Esophagus muscularis mucosa (tissue), 4 donors: ENCODE measurements at places on chromosomes 4 and X. TPM values are rescaled to one million over a fixed set of nuclear protein-coding genes. Genes with fewer than 3 reads are reported as not detected.

- no peak for DNase-seq
Observed at GRCh38 chrX:41491267-41492004, 44.3 kb downstream of the NYX start.

GRCh38 chr4:144582975-144583374 is 63.0 kb upstream of the HHIP start:
- DNase-seq: no peak

- no peak for DNase-seq
Observed at GRCh38 chr4:140982613-140983340, 150.5 kb downstream of the RNF150 start.

DNA sequence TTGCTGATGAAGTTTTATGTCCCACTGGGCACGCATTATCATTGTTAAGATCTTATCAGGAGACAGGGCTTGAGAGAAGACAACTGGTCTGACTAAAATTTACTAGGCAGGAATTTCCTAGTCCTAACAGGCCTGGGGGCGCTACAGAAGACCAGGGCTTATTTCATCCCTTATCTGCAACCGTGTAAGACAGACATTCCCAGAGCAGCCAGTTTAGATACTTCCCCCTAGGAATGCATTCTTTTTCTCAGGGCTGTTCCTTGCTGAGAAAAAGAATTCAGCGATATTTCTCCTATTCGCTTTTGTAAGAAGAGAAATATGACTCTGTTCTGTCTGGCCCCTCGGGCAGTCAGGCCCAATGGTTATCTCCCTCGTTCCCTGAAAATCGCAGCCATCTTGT is 93.8 kb downstream of the TLL1 start:
- no peak for DNase-seq

Gene AP1S2
- 142 TPM for total RNA-seq

Gene SAGE1
- not detected for total RNA-seq

- no peak for DNase-seq
Observed at GRCh38 chr4:5470318-5471198, 237.8 kb downstream of the EVC2 start.

DNA sequence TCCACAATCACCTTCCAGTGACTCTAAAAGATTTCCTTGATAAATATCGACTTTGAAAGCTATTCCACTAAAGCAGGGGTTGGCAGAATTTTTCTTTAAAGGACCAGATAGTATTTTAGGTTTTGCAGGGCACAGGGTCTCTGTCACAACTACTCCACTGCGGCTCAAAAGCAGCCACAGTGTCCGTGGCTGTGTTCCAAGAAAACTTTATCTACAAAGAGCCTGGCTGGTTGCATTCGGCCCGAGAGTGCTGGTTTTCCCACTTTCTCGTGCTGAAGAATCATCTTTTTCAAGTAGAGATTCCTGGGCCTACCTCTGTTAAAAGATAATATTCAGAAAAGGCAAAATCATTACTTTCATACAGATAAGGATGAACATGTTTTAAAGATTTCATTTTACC is 55.6 kb downstream of the TSPAN7 start:
- DNase-seq: no peak

Gene PHOX2B
- 0.19 TPM for total RNA-seq

DNA sequence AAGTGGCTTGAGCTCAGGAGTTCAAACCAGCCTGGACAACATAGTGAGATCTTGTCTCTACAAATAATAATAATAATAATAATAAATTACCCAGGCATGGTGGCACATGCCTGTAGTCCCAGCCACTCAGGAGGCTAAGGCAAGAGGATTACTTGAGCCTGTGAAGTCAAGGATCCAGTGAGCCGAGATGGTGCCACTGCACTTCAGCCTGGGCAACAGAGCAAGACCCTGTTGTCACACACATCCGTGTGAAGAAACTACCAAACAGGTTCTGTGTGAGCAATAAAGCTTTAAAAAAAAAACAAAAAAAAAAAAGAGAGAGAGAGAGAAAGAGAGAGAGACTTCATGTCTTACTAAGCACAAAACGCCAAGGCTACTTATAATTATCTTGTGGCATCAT is 42.5 kb downstream of the ANOS1 start:
- DNase-seq: no peak

Gene REPS2
- total RNA-seq: 49.0 TPM

DNA sequence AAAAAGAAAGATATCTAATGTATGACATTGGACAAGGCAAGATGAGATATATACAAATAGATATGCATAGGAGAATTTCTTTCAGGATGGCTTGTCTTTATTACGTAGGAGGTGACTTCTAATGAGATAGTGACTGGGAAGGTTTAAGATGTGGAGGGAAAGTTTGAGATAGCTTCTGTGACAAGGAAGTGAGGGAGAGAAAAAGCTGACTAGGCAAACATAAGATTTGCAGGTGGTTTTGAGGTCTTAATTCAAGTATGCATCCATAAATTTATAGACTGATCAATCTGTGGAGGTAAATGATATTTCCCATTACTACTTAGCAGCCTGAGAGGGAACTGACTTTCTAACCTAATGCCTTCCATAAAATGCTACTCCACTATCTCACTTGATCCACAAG is 29.0 kb upstream of the MAGEB18 start:
- DNase-seq: no peak

DNA sequence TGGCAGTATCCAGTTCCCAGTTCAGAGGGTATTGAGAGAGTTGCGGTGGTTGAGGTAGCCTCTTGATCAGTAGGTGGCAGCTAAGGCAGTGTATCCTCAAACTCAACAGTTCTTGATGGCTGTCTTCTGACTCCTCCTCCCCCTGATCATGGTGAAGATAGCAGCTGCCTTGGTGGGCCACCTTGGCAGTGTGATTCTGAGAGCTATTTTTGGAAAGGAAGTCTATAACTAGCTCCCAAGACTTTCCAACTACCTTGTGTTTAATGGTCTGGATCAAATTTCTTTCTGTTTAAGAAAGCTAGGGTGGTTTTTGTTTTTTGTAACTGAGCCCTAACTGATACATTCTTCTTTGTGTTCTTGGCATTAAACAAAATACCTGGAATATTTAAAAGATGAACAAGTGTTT is 10.5 kb upstream of the TBC1D19 start:
- no peak for DNase-seq

- no peak for DNase-seq
Observed at GRCh38 chrX:3066555-3066954, 25.3 kb downstream of the ARSF start.

DNA sequence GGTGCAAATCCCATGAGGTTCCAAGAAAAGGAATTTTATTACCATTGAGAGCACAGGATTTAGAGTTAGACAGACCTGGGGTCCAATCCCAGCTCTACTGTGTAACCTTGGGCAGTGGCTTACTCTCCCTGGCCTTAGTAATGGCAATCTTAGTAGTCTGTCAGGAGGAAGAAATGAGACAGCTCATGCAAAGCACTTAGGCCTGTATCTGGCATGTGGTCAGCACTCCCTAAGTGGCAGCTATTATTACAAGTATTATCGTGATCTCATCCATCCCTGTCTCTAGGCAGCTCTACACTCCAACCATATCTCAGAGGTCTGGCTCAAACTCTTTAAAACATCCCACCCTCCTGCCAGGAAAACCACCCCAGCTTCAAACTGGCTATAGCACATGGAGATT is 129.6 kb upstream of the NALF2 start:
- no peak for DNase-seq

GRCh38 chrX:152850465-152850864 is 19.6 kb downstream of the NSDHL start:
- no peak for DNase-seq

Gene PPARGC1A
- total RNA-seq: 22.8 TPM

DNA sequence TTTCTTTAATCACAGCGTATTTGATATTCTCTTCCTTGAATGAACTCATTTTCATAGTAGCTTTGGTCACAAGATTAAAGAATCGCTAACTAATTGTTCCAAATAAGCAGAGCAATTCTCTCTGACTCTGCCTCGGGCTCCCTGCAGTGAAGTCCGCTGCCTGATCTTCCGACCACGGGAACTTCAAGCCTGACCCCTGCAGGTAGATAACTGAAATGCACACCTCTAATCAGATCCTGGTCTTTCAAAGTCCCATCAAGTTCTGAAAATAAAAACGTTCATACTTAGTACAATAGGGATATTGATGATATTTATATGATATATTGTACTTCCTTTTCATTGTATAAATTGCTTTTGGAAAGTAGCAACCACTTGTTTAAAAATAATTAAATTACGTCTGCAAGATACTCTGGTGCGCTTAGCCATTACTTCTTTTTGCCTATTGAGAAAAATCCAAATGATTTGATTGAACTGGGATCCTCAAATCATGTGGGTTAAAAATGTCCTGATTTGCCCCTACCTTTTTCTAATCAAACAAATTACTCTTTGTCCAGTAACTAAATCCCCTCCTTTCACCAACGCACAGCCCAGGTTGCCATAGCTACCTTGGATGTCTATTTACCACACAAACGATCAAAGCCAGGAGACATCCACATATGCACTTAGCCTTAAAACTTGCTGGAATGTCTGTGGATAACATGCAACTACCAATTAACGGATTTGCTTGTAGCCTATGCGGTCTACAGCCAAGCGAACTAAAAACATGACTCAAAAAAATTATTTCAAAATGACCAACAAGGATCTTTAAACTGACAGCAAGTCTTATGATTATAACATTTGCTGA is 4.2 kb downstream of the MID1 start:
- DNase-seq: no peak

GRCh38 chr4:140756319-140757231 is at the start of gene TBC1D9:
Gene TBC1D9, minus strand, starts transcription at chr4:140756385. Its CDS starts 340 bp downstream, at chr4:140756045.
- DNase-seq: no peak

Gene F9
- total RNA-seq: not detected

Gene PF4V1
- not detected for total RNA-seq

GRCh38 chrX:148337873-148338272 is 162.5 kb upstream of the AFF2 start:
- DNase-seq: no peak
